ENCODE measurements at places on chromosomes 1 and 21.

DNA sequence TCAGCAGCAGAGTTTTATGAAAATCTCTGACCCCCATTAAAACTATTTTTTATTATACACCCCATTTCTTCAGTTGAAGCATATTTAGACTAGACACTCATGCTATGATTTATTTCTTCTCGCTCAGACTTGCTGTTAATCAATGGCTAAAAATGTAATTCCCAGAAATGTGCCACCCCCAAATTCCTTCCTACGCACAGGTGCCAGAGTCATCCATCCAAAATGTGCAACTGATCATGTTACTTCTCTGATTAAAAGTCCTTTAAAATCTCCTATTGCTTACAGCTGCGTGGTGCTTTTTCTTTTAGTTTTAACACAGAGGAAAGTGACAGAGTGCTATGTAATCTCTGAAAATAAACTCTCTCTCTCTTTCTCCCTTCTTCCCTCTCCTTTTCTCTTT lies 954.4 kb downstream of the NCAM2 start:
- DNase-seq = no peak

GRCh38 chr1:40050863-40051262 lies 10.3 kb downstream of the CAP1 start:
- DNase-seq = no peak

- no peak for DNase-seq
These were observed 165.9 kb upstream of the CACNA1E start for GRCh38 chr1:181317261-181317930.

DNA sequence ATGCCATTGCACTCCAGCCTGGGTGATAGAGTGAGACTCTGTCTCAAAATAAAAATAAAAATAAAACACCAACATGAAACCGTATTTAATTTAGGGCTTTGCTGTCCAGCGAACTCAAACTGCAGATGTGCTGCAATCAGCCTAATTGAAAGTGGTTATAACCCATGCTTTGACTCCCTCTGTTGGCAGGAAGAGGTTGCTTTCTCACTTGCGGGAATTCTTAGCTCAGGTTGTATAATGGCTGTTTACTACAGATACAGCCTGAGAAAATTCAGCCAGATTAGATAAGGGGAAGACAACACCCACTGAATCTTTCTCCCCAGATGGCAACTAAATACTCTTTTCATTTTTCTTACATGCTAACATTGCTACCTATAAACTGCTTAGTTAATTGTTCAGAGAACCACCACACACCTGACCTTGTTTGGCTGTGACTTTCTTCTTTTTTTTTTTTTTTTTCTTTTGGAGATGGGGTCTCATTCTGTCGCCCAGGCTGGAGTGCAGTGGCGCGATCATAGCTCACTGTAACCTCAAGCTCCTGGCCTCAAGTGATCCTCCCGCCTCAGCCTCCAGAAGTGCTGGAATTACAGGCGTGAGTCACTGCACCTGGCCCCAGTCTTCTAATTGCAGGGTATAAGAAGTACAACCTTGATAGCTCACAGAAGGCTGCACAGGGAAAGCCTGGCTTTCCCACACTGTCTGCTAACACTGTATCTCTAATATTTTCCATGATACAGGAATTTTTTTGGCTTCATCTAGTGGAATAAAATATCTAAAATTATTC lies 34.6 kb downstream of the DNTTIP2 start:
- DNase-seq = peak; percentile 60

DNA sequence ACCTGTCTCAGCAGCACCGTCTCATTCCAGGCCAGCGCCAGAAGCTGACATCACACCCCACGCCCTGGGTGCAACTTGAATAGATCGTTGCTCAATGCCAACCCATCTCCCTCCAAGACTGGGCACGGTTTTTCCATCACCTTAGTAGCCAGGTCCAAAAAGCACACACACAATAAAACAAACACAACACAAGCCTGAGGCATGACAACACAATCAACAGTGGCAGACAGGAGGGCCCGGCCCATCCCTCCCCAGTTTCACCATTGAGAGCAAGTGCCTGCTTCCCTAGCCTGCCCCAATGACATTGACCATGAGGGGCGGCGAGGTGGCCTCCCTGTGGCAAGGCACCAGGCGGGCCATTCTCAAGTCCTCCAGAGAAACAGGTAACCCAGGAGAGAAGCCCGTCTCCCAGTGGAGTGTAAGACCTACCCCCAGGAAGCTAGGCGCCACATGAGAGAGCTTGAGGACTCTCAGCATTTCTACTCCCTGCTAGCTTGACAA lies 2.7 kb downstream of the IFFO2 start:
- no peak for DNase-seq

DNA sequence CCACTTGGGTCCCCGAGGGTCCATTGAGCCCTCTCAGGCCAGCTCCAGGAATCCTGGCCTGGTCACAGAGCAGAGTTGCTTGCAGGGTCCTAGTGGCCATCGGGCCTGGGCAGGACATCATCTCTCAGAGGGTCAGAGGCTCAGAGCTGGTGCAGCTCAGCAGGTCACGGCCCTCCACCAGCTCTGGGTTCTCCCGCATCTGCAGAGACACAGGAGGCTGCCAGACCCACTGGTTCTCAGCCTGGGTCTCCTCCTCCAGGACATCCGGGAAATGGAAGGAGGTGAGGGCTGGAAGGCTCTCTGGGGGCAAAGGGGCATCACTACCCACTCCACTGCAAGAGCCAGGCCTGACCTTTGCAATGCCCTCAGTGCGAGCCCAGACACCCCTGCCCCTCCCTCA lies 6.5 kb downstream of the TMEM54 start:
- DNase-seq = no peak

GRCh38 chr1:88680911-88681622 lies 3.0 kb upstream of the PKN2 start:
- no peak for DNase-seq

- DNase-seq = no peak
These were observed 9.9 kb upstream of the CCN1 start for GRCh38 chr1:85570446-85571180.

- DNase-seq = no peak
These were observed 60.1 kb upstream of the LAMC2 start for GRCh38 chr1:183126000-183126366.

- no peak for DNase-seq
These were observed 12.9 kb downstream of the TRABD2B start for GRCh38 chr1:47984175-47984789.

DNA sequence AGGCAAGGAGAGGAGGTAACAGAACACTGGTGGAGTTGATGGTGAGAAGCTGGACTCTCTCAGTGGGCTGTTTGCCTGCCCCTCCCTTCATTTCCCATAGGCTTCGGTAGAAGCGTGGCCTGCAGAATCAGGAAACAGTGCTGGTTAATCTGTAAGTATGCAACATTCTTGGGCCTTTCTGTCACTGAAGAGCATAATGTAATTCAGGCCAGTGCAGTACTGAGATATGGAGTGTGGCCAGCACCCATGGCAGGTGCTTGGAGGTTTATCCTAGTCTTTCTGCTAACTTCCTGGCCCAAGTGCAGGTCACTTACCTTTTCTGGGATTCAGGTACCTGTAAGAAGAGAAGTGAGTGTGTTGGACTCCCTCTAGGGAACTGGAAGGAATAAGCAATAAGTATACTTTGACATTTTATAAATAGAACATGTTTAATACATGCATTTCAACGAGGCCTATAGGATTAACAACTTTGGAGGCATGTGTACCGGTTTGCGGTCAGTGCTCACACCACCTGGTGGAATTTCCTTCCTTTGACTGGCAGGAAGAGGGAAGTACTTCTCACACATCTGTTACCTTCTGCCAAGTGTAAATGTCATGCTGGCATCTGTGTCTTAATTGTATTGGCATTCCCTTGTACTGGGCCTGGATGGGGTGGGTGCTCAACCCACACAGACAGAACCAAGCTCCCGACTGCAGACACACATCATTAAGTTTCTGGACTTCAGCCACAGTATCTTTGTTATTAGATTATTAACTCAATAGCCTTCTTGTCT lies 105.5 kb downstream of the KIF26B start:
- DNase-seq = no peak

- no peak for DNase-seq
These were observed 2.1 kb downstream of the KCNK2 start for GRCh38 chr1:215084621-215085020.

- DNase-seq = no peak
These were observed 52.4 kb downstream of the NEGR1 start for GRCh38 chr1:72229893-72230292.

DNA sequence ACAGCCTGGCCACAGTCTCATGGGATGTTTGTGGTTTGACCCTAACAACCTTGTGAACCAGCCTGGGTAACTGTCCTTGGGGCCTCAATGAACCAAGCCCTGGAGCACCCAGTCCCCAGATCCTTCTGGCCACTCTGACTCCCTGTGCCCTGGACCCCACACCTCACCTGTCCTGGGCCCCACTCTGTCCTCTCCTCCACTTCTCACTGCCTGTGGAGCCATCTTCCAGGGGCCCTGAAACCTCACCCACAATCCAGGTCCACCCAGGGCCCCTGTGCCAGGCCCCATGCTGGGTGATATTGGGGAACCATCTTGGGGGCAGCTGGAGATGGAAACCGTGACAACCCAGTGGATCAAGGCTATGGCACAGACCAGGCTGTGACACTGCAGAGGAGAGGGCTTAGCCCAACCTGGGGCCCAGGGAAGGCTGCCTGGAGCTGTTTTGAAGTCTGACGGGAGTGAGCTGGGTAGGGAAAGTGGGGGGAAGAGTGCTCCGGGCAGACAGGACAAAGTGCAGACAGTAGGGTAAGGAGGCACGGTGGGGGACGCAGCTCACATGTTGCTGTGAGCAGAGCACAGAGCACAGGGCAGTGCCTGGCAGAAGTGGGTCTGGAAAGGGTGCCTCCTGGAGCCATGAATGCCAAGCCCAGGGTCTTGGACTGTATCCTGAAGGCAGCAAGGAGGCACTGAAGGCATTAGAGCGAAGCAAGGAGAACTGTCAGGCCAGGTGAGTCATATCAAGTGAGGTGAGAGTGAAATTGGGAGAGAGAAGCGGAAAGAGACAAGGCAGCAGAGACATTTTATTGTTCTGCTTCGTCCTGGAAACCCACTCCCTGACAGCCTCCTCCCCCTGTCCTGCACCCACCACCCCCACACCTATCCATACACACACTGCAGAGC lies 12.1 kb upstream of the LRP8 start:
- DNase-seq = no peak
